ENCODE measurements at places on chromosomes 16 and 17.

DNA sequence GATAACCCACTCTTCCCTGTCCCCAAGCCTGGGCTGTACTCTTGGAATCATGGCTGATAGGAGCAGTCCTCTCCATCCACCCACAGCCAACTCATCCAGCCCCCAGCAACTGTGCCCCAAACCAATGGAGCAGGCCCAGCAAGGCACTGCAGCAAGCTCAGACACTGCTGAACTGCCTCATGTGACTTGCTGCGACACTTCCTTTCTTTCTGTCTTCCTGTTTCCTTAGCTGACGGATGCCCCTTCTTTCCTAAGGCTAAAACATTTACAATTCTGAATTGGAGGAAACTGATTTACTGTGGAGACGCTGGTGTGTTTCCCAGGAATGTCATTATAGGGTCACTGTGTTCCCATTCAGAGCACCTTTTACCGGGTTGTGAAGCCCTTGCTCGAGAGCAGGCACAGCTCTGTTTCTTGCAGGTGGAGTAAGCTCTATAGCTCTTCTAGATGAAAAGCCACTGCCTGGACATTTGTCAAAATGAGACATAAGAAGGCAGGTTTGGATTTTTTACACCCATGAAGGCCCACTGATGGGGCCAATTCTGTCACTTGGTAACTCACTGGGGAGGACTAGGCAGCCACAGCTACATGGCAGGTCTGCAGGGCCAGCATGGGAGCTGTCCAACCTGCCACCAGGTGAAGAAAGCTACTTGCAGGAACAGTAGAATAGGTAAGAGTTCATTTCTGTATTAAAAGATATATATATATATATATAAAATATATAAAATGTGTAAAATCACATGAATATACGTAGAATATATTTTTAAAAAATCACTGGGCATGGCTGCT lies 27.4 kb downstream of the TMEM11 start:
- DNase-seq = no peak

DNA sequence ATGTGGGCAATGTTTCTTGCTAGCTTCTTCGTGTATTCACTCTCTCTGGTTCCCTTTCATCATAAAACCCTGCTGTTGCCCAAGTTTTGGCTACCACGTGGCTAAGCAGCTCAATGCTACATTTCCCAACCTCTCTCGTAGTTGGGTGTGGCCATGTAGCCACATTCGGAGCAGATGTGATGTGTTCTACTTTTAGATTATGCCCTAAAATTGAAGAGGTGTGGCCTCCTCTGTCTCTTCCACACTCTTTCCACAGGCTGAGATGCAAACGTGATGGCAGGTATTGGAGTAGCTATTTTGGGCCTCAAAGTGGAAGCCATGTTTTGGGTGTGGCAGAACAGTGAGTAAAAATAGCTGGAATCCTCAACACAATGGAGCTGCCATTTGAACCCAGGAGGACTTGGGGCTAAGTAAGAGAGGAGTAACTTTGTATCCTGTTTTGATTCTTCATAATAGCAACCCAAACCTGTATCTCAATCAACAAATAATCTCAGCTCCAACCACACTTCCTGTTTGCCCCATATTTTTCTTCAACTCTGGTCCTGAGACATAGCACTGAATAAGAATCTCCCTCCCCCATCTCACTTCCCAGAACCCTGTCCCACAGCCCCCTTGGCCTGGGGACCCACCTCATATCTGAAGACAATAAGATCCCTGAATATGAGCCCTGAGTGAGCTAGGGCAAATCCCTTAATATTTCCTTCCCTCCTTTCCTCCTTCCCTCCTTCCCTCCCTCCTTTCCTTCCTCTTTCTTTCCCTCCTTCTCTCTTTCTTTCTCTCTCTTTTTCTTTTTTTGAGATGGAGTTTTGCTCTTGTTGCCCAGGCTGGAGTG lies 4.0 kb downstream of the NUPR1 start:
- no peak for DNase-seq

DNA sequence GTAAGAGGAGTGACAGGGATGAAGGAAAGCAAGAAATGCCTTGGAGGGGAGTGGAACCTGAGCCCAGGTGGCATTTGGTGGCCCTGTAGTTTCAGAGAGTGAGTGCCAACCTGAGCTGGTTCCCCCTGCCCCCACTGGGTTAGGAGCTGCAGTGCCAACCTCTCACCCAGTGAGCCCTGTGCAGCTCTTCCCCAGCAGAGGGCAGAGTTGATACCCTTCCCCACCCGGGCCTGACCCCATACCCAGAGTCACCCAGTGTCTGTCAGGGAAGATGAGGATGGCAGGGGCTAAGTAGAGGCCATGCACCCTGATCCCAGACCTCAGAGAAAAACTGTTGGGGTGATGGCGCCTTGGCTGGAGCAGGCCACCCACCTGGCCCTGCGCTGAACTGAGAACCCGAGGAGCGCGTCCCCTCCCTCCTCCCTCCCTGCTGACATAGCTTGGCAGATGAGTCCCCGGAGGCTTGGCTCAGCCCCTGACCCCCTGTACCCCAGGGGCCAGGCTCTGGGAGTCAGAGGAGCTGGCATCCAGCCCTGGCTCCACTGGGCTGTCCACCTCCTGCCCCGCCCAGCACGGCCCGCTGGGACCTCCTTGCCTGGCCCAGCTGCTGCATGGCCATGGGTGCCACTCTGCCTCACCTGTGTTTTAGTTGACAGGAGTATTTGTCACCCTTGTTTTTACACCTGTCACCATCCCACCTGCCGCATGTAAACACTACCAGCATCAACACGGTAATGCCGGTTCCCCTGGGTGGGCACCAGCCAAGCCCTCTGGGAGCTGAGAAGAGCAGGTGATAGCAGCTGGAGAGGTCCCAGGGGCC lies 113.9 kb downstream of the AMFR start:
- no peak for DNase-seq

DNA sequence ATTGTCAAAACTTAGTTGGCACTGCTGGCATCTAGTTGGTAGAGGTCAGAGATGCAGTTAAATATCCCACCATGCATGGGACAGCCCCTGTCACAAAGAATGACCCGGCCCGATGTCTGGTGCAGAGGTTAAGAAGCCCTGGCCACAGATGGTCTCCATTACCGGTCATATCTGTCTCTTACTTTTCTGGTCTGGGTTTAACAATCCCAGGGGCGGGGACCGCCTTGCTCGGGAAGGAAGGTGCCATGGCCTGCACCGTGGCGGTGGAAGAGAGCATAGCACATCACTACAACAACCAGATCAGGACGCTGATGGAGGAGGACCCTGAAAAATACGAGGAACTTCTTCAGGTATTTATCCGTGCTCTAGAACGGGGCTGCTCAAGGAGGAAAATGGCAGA lies 8.1 kb downstream of the COQ7 start:
- DNase-seq = no peak

- no peak for DNase-seq
Observed at GRCh38 chr17:48429638-48430586, at the start of gene SKAP1. Gene SKAP1 (minus strand): TSS chr17:48430214.

DNA sequence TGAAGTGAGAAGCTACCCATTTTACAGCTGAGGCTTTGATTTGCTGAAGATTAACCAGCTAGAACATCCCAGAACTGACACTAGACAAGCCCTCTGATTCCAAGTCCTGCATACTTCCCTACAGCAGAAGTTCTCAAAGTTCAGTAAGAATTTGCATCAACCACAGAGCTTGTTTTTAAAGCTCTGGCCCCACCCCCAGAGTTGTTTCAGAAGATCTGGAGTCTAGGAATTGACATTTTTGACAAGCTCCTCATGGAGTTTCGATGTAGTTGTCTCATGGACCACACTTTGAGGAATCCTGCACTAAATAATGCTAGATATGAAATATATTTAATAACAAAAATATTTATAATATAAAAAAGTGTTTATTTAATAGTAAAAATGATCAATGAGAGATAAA lies 120.3 kb upstream of the ADAMTS18 start:
- no peak for DNase-seq

DNA sequence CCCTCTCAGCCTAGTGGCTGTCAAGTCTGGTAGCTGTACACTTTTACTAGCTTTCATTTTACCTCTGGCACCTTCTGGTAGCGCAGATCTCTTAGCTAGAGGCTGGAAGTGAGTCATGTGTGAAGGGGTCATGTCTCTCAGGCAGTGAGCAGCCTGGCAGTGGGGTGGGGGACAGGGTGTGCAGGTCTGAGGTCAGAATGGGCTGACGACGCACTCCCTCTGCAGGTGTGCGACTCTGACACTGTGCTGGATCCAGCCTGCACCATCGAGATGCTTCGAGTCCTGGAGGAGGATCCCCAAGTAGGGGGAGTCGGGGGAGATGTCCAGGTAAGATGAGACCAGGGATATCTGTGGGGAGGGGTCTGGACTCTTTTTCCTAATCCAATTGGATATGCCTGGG lies 7.8 kb downstream of the HAS3 start:
- no peak for DNase-seq
